ENCODE measurements at places on chromosomes 3 and 15.
A peak's percentile ranks its signal among the peaks of the same experiment; 100 is the strongest.

GRCh38 chr3:122797291-122797690 lies 2.4 kb downstream of the SLC49A4 start:
- DNase-seq = no peak

DNA sequence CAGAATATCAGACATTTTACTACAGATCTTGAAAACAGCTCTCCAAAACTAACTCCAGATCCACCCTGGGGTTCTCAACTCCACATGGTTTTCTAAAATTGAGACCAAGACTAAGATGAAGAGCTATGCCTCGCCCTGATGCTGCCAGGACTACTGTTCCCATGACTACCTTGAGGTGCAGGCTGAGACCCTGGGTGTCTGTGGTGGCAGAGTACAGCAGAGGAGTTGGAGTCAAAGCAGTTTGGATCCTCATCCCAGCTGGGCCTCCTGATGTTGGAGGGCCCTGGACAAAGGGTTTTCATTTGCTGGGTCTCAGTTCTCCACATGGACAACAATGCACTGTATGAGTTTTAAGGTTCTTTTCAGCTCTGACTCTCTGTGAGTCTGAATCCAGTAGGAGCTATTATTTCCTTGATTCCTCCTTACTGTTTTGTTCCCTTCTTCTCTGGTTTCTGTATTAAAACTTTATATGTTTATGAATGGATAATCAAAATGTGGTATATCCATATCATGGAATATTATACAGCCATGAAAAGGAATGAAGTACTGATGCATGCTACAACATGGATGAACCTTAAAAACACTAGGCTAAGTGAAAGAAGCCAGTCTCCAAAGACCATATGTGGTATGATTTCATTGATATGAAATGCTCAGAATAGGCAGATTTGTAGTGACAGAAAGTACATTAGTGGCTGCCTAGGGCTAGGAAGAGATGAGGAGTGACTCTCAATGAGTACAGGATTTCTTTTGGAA lies 93.0 kb downstream of the CPN2 start:
- no peak for DNase-seq

DNA sequence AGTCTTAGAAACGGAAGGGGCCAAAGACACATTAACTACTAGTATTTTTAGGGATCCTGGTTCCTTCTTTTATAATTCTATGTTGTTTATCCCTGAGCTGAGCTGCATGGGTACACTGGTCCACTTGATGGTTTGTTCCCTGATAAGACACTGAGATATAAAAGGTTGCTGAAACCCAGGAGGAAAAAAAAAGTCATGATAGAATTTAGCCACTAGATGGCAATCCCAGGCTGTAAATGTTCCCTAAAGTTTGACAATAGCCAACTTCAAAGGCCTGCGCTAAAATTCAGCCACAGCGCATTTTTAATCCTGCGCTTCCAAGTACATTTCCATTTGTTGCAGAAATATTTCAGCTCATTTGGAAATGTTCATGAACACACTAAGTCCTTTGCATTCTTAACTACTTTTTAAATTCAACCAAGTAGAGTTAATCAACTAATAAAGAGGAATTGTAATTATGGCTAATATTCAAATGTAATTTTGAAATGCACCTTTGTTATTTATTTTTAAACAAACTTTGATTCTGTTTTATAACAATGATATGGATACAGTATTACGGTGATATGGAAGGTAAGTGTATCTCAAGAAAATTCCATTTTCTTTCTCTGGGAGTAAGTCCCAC lies 249.3 kb upstream of the FEZF2 start:
- DNase-seq = peak; percentile 69

DNA sequence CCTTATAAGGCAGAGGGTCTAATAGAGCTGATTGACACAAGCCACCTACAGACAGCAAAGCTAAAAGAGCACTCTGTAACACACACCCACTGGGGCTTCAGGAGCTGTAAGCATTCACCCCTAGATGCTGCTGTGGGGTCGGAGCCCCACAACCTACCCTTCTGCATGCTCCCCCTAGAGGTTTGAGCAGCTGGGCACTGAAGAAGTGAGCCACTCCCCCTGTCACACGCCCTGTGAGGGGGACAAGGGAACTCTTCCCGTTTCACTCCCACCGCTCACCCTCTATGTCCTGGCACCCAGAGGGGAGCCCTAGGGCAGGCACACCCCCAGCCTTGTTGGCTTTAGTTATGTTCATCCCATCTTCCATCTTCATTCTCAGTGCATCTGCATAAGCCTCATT lies 9.4 kb upstream of the CSTA start:
- DNase-seq = no peak

GRCh38 chr3:87792198-87792533 lies 266.6 kb downstream of the CGGBP1 start:
- DNase-seq = no peak

- peak; percentile 32 for DNase-seq
These were observed 56.9 kb downstream of the CYP19A1 start for GRCh38 chr15:51281368-51281967.

- no peak for DNase-seq
These were observed 18.7 kb downstream of the NR2F2 start for GRCh38 chr15:96349034-96349856.

DNA sequence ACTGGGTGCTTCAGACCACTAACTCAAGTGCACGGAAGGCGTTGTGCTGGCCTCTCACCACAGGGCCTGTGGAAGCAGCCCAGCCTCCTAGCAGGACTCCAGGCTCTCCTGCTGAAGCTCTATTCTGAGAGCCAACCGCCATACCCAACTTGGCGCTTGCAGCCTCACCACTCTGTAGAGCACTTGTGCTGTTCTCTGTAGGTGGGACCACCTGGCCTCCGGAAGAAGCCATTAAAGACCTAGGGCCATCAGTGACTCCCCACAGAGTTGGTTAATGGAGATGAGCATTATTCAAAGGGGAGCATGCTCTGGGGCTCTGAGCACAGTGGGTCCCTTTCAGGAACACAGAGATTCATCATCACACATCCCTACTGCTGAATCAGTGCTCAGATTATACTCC lies 50.9 kb downstream of the C3orf85 start:
- no peak for DNase-seq

GRCh38 chr15:44495562-44495961 lies 41.4 kb upstream of the EIF3J start:
- no peak for DNase-seq

GRCh38 chr3:12773710-12774086 lies 14.6 kb upstream of the TMEM40 start:
- DNase-seq = no peak

DNA sequence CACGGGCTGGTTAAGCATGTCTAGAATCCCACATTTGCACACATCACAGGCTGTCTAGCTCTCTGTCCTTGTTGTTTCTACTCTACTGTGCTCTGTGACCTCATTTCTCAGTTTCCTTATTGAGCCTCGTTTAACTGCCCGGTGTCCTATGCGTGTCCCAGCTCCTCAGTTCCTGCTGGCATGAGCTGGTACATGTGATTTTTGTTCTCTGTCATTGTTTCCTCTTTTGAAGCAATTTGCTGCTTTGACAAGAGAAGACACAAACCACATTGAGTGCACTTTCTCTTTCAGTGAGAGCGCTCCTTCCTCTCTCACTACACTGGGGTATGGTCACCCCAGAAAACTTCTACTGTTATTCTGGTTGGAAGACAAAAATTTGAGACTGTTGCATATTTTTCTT lies 563.5 kb downstream of the PDCD6IP start:
- no peak for DNase-seq

DNA sequence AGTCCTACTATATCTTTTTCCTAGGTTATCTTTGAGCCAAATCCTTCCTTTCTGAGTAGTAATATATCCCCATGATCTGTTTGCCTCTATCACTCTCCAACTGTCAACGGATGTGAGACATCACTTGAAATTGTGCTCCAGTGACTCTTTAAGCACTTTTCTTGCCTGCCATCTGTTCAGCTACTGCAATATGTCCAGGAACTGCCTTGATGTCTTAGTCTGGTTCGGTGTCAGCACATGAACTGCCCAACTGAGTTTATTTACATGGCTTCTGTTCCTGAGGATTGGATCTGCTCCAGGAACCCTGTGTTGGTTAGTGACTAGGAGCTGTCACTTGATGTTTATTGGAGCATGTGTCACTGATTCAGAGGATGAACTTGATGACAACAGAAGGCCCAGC lies 116.5 kb downstream of the SLC9A9 start:
- no peak for DNase-seq

DNA sequence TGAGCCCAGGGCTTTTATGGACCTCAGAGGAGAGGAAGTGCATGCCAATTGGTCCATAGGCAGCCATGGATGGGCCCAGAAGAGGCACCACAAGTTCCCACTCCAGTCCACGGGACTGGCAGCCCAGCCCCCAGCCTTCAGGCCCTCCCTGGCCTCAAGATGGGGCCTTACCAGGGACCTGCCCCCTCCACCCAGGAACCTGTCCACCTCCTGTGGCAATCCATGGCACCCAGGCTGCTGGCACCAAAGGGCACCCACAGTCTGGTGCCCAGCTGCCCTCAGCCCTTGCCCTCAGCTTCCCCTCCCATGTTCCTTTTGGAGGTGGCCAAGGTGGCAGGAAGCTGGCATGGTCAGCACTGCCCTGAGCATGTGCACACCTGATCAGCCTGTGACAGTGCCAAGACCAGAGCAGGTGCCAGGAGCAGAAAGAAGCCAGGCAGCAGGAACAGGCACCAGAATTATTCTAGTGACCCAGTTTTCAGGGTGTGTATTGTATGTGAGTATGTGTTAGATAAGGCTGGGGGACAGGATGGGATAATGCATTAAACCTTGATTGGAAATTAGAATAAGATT lies 415.0 kb downstream of the NTRK3 start:
- DNase-seq = no peak

DNA sequence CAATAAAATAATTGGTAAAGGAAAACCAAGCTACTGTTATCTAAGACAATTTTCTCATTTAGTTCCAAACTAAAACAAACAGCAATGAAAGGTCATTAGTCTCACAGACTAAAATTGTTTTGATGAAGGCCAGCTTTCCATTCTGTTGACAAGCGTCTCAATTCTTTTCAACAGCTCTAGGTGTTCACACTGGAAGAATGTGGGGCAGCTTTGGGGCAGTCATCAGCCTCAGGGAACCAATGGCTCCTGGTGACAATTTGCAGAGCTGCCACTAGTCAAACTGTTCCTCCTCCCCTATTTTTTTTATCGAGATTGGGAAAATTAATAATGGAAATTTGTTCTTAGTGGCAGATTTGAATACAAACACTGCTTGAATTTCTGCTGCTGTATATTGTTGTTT lies 104.2 kb downstream of the MEIS2 start:
- no peak for DNase-seq

GRCh38 chr15:62253294-62253693 lies 88.2 kb upstream of the C2CD4B start:
- DNase-seq = no peak

GRCh38 chr15:40464595-40465185 lies 6.1 kb upstream of the CHST14 start:
- DNase-seq = no peak

- no peak for DNase-seq
These were observed 290.5 kb downstream of the NAALADL2 start for GRCh38 chr3:175149675-175150074.

GRCh38 chr15:66619152-66619903 lies 53.5 kb upstream of the LCTL start:
- DNase-seq = peak; percentile 84

GRCh38 chr3:30704931-30705890 lies 98.8 kb downstream of the TGFBR2 start:
- no peak for DNase-seq

- DNase-seq = no peak
These were observed 129.2 kb downstream of the NUP210 start for GRCh38 chr3:13290941-13291340.

- DNase-seq = no peak
These were observed 55.6 kb downstream of the CCR3 start for GRCh38 chr3:46297658-46298423.

DNA sequence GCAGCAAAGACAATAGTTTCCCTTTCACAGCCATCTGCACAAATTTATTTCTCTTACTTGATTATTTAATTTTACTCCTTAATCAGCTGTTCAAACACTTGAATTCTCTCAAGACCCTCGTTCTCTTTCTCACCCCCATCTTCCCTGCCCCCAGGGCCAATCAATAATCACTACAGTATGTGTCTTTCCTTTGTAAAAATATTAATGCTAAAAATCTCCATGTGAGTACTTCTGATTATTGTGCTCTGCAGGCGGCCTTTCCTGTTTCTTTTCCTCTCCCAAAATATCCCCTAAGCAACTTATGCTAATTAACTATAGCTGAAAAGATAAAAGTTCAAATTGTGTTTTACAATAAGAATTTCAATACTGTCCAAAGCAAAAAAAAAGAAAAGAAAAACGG lies 617.0 kb upstream of the CBLB start:
- no peak for DNase-seq

- no peak for DNase-seq
These were observed 10.0 kb downstream of the PLXND1 start for GRCh38 chr3:129596194-129597086.

GRCh38 chr3:55718521-55718921 lies 231.4 kb upstream of the WNT5A start:
- no peak for DNase-seq

GRCh38 chr3:25547943-25548674 lies 116.6 kb downstream of the TOP2B start:
- DNase-seq = no peak

GRCh38 chr15:60844511-60845174 lies 365.7 kb upstream of the ICE2 start:
- DNase-seq = no peak

DNA sequence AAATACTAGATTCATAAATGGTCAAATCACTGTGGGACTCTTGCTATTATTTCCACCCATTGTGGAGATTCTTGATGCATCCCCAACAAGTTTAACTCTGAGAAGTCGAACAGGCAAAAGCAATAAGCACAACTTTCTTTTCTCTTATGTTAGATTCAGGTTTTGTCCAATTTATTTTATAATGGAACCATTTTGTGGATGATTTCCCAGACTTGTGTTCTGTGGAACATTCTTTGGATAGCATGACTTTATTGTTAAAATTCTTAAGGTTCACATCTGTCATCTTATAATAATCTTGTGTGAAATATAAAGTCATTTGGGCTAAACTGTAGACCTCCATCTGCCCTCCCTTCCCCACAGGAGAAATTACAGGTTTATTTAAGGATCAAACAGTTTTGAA lies 213.7 kb downstream of the LPP start:
- no peak for DNase-seq

Measured in RKO (cell line).